WERI-Rb-1 (cell line): ENCODE measurements at places on chromosomes 6 and 20.
A peak's percentile ranks its signal among the peaks of the same experiment; 100 is the strongest.

DNA sequence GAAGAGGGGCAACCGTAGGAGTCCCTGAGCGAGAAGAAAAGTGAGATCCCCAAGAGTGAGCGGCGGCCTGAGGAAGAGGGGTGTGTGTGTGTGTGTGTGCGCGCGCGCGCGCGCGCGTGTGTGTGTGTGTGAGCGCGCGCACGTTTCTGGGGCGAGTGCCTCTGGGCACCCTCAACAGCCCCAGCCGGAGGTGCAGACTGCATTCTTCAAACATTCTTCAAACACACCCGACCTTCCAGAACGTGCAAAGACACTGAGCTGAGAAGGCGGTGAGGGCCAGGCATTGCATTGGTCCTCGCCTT is 76.2 kb upstream of the FOXP4 start:
- DNase-seq = no peak

GRCh38 chr6:14165091-14165490 is 47.5 kb downstream of the CD83 start:
- no peak for DNase-seq

- DNase-seq = peak; percentile 61
These were observed 113.1 kb downstream of the ADAT2 start for GRCh38 chr6:143337201-143337949.

- DNase-seq = peak; percentile 14
These were observed 66.4 kb downstream of the AFDN start for GRCh38 chr6:167892835-167893815.

DNA sequence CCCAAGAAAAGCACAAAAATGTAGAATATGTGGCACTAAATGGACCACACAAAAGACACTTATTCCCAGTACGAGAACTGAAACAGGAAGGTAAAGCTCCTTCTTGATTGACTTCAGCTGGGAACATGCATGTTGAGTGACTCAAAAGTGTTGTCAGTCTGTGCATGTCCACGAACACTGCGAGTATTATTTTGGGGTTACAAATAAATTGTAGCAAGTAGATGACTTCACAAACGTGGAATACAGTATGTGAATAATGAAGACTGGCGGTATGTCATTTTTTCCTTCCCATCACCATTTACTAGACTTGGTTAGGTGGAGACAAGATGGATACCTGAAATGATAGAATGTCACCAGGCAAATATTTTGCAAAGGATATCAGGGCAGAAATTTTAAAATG is 45.4 kb downstream of the L3MBTL3 start:
- no peak for DNase-seq

- no peak for DNase-seq
These were observed 87.1 kb upstream of the SIRPA start for GRCh38 chr20:1808101-1808500.

DNA sequence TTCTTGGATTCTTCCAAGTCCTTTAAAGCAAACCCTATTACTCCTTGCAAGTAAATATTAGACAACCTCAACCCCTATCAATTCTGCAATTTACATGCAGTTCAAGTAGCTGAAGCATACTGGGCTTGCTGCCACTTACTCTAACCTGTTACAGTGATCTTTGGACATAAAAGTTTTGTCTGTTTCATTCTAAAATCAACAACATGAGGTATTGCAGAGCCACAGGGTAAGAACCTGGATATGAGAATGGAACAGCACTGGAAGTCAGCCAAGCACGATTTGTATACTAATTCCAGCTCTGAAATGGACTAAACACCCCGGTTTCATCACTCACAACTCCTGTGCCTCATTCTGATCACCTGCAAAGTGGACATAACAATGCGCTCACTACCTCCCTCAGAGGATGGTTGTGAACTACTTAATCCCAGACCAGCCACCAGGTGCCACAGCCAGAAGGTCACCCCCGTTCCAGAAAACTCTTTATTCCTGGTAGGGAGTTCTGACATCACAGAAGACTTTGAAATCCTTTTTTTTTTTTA is 270.0 kb downstream of the ADGB start:
- no peak for DNase-seq

GRCh38 chr6:69294862-69295261 is 501.9 kb downstream of the LMBRD1 start:
- DNase-seq = no peak

GRCh38 chr20:63848003-63848911 is 13.0 kb upstream of the ABHD16B start:
- DNase-seq = no peak

GRCh38 chr6:45057711-45058110 is 270.4 kb upstream of the RUNX2 start:
- no peak for DNase-seq

- no peak for DNase-seq
These were observed 402 bp downstream of the OSBPL2 start for GRCh38 chr20:62238569-62239277.

DNA sequence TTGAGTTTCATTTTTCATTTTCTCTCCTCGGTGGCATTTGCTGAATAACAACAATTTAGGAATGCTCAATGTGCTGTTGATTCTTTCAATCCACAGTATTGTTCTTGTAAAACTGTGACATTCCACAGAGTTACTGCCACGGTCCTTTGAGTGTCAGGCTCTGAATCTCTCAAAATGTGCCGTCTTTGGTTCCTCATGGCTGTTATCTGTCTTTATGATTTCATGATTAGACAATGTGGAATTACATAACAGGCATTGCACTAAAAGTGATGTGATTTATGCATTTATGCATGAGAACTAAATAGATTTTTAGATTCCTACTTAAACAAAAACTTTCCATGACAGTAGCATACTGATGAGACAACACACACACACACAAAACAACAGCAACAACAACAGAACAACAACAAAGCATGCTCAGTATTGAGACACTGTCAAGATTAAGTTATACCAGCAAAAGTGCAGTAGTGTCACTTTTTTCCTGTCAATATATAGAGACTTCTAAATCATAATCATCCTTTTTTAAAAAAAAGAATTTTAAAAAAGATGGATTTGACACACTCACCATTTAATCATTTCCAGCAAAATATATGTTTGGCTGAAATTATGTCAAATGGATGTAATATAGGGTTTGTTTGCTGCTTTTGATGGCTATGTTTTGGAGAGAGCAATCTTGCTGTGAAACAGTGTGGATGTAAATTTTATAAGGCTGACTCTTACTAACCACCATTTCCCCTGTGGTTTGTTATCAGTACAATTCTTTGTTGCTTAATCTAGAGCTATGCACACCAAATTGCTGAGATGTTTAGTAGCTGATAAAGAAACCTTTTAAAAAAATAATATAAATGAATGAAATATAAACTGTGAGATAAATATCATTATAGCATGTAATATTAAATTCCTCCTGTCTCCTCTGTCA is 88.1 kb downstream of the SNAP25 start:
- no peak for DNase-seq
